Progenitor cell of endocrine pancreas (in vitro differentiated cells): ENCODE measurements at places on chromosomes 5 and 9. TPM values are rescaled to one million over a fixed set of nuclear protein-coding genes. Genes with fewer than 3 reads are reported as not detected.

GRCh38 chr9:38622288-38622674 is 1.9 kb upstream of the ANKRD18A start:
- H3K27me3 ChIP-seq = peaks cover 41% of the 10 kb centered on the region
- H3K4me1 ChIP-seq = peaks cover 4% of the 10 kb centered on the region
- H3K36me3 ChIP-seq = peaks cover 6% of the 10 kb centered on the region
- H3K27ac ChIP-seq = peak overlapping the region; percentile 81
- H3K4me3 ChIP-seq = peak overlapping the region; percentile 71
- DNase-seq = no peak

DNA sequence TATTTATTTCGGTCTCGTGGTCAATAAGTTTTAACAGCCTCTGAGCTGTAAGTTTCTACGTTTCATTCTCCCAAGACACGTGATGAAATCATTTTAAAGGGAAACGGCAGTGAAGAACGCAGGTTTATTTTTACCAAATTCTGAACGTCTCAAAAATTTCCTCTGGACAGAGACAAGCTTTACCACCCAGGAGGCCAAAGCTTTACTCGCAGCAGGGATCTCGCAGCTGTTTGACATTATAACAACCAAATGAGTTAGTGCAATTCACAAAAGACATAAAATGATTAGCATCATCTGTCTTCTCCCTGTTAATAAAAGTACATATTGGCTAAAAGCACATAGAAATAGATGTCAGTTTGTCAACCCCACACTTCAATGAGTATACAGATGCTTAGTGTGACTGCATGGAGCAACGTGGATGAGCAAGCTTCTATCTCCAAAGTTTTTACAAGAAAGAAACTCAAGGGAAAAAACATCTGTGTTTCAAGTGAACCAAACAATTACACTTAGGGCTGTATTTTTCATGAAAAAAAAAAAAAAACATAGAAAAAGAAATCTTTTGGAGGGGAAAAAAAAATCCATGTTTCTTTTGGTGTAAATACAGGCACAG is 2.5 kb downstream of the SEMA5A start:
- no peak overlapping the region for H3K27ac ChIP-seq
- H3K27me3 ChIP-seq = peaks cover 27% of the 10 kb centered on the region
- H3K4me3 ChIP-seq = no peak overlapping the region
- H3K4me1 ChIP-seq = peaks cover 9% of the 10 kb centered on the region

DNA sequence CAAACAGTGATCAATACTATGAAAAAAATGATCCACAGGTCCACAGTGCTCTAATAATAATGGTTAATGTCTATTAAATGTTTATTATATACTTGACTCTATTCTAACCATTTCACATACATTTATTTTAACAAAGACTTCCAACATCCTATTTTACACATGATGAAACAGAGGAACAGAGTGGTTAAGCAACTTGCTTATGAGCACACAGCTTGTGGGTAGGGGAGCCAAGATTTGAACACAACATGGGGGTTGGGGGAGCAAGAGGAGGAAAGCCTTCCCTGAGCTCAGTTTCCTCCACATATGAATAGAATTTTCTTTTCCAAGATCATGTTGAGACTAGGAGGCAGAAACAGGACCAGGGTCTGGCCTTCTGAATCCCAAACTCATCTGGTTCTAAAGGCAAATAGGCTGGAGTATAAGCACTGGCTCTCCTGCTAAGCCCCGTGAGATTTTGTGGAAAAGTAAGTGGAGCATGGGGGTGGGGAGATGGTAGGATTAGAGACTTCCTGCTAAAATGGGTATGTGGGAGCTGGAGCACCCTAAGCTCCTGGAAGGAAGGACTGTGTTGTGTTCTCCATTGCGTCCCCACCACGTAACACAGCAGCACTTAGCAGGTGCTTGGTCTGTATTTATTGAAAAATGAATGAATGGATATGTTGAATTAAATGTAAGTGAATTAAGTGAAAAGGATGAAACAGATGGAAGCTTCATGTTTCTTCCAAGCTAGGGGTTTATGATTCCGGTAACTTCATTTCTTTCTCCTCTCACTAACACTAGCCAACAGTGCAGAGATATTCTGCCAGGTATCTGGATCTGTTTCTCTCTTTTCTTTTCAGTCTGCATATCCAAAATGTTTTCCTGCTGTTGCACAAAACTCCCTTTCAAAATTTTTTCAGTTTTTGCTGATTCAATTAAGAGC is 26.9 kb upstream of the GALNT10 start:
- H3K4me1 ChIP-seq = peaks cover 5% of the 10 kb centered on the region
- H3K36me3 ChIP-seq = no peaks in the 10 kb centered on the region
- no peak overlapping the region for H3K4me3 ChIP-seq
- DNase-seq = no peak

- no peak for DNase-seq
- peaks cover 19% of the 10 kb centered on the region for H3K27me3 ChIP-seq
- no peak overlapping the region for H3K4me3 ChIP-seq
- no peak overlapping the region for H3K27ac ChIP-seq
- H3K4me1 ChIP-seq = no peaks in the 10 kb centered on the region
These were observed 41.0 kb upstream of the MTAP start for GRCh38 chr9:21761309-21761901.

The PCDHGA3 gene
- 0.80 and 0.81 TPM in 2 replicates for total RNA-seq

The NREP gene
- 414 and 460 TPM in 2 replicates for total RNA-seq

- no peaks in the 10 kb centered on the region for H3K36me3 ChIP-seq
- H3K4me3 ChIP-seq = no peak overlapping the region
- no peaks in the 10 kb centered on the region for H3K4me1 ChIP-seq
- no peaks in the 10 kb centered on the region for H3K27me3 ChIP-seq
These were observed 114.8 kb upstream of the PJA2 start for GRCh38 chr5:109524555-109524954.

DNA sequence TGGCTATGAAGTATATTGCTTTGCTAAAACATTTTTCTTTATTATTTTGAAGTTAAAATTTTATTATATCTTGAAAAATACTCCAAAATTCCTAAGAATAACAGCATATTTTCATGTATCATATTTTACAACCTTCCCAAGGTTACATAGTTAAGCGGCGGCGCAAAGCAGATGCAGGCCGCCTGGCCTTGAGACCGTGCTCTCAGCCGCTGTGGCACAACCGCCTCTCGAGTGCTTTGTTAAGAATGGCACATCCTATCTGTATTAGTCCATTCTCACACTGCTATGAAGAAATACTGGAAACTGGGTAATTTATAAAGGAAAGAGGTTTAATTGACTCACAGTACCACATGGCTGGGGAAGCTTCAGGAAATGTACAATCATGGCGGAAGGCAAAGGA is 228.8 kb downstream of the ARRDC3 start:
- no peak overlapping the region for H3K27ac ChIP-seq
- DNase-seq = no peak
- peaks cover 4% of the 10 kb centered on the region for H3K36me3 ChIP-seq
- H3K27me3 ChIP-seq = no peaks in the 10 kb centered on the region

The ZNF622 gene
- 28.5 TPM in 2 replicates for total RNA-seq

The TTC39B gene
- 6.6 and 7.8 TPM in 2 replicates for total RNA-seq

The RNF38 gene
- 64.7 and 68.3 TPM in 2 replicates for total RNA-seq

The MEGF10 gene
- 8.2 and 12.5 TPM in 2 replicates for total RNA-seq

DNA sequence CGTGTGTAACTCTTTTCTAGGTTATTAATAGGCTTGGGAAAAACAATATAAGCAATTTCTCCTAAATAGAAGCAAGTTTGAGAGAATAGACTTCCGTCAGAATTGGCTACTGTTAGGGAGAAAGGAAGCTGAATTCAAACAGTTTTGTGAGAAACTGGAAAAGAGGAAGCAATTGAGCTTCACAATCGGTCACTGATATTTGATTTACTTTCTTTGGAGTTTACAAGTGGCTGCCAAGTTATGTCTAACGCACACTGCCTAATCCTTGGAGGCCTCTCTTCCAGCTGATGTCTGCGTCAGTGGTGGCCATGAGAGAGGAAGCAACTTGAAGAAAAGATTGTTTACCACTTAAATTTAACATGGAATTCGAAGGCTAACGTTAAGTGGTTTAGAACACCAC is 319.5 kb downstream of the ADGRV1 start:
- H3K4me3 ChIP-seq = no peak overlapping the region
- no peak for DNase-seq
- no peak overlapping the region for H3K27ac ChIP-seq
- no peaks in the 10 kb centered on the region for H3K27me3 ChIP-seq

- DNase-seq = no peak
- H3K27me3 ChIP-seq = no peaks in the 10 kb centered on the region
- no peak overlapping the region for H3K4me3 ChIP-seq
- H3K27ac ChIP-seq = no peak overlapping the region
- peaks cover 21% of the 10 kb centered on the region for H3K36me3 ChIP-seq
These were observed 7.2 kb downstream of the NDUFS6 start for GRCh38 chr5:1808439-1808838.

The HRCT1 gene
- total RNA-seq = not detected in 2 replicates

DNA sequence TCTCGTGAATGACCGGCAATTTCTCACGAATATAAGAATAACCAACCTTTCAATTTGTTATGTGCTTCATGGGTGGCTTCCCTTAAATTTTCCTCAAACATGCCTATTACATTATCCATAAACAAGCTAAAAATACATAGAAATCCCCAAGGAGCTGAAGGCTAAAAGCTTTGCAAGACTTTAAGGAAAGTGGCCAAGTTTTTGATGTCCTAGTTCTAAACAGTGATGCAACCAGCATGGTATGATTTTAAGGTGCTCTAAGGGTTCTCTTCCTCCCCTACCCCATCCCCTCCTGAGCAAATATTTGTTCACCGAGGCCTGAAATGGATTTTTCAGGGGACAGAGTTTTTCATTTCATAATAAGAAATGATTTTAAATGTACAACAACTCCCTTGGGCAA is 79.8 kb downstream of the RGS7BP start:
- no peaks in the 10 kb centered on the region for H3K27me3 ChIP-seq
- no peaks in the 10 kb centered on the region for H3K36me3 ChIP-seq
- DNase-seq = no peak
